ENCODE measurements at places on chromosomes 3 and 15. TPM values are rescaled to one million over a fixed set of nuclear protein-coding genes. Genes with fewer than 3 reads are reported as not detected.

SLITRK3 gene
- 26.5 TPM for total RNA-seq

PRR23C gene
- not detected for total RNA-seq

GRAMD1C gene
- total RNA-seq: 10.8 TPM

SH3GL3 gene
- total RNA-seq: 52.8 TPM

ZNF80 gene
- 0.23 TPM for total RNA-seq

FAM81A gene
- total RNA-seq: 22.6 TPM

ITGA11 gene
- 0.92 TPM for total RNA-seq

CCR3 gene
- total RNA-seq: not detected

A4GNT gene
- not detected for total RNA-seq

CLRN1 gene
- total RNA-seq: not detected

PLSCR2 gene
- total RNA-seq: not detected

ACKR2 gene
- total RNA-seq: 0.46 TPM

GOLGA6B gene
- not detected for total RNA-seq

TEX9 gene
- 61.6 TPM for total RNA-seq

NDN gene
- total RNA-seq: 130 TPM

LTK gene
- total RNA-seq: 0.23 TPM

ZNF502 gene
- 13.8 TPM for total RNA-seq

GOLGA8Q gene
- total RNA-seq: 0.69 TPM

XYLB gene
- 6.5 TPM for total RNA-seq

IFT122 gene
- 34.1 TPM for total RNA-seq

C3orf62 gene
- total RNA-seq: 6.7 TPM

ZNF385D gene
- 36.7 TPM for total RNA-seq

CHRD gene
- total RNA-seq: 6.0 TPM
